IMR-90 (cell line): ENCODE measurements at places on chromosomes 3 and 15. TPM values are rescaled to one million over a fixed set of nuclear protein-coding genes. Genes with fewer than 3 reads are reported as not detected.

The DNASE1L3 gene
- polyA plus RNA-seq = not detected in 2 replicates

- peak; percentile 18 for DNase-seq
Observed at GRCh38 chr3:190614226-190615059, 100.6 kb downstream of the IL1RAP start.

- DNase-seq = no peak
Observed at GRCh38 chr15:97425596-97425995, 534.9 kb upstream of the ARRDC4 start.

DNA sequence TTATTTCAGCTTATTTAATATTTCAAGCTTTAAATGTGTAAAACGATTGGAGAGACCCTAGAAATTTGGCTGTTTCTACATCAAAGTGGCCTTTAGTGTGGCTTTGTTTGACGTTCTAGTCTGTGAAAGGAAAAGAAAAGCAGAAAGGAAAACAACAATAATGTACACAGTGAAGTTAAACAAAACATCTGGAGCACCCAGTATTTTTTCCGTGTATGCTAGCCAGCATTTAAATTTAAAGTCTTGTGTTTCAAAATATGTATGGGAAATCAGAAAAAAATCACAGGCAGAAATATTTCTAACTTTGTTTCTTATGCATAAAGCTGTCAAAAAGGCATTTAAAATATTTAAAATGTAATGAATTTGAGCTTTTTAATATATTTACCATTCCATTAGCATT lies 218.1 kb downstream of the NAALADL2 start:
- DNase-seq = no peak

GRCh38 chr3:184568924-184569829 lies 7.6 kb downstream of the EPHB3 start:
- DNase-seq = peak; percentile 97

DNA sequence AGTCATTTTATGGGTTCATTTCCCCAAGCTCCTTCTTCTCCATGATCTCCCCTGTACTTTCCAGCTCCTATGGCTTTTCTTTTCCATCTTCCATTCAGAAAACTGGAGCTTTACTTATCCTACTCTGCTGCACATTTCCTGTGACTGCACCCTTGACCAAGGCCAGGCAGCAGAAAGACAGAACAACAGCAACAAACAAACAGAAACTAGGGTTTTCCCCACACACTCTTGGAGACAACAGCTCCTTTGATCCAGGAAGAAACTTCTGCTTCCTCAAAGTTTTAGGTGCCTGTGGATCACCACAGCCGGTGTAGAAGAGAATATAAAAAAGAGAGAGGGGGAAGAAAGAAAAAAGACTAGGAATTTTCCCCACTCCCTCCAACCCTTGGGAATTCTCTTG lies 342.3 kb upstream of the CFAP20DC start:
- DNase-seq = no peak

- DNase-seq = peak; percentile 7
Observed at GRCh38 chr3:138593488-138594149, 441 bp downstream of the CEP70 start.
